ENCODE measurements at places on chromosomes 7 and 10. TPM values are rescaled to one million over a fixed set of nuclear protein-coding genes. Genes with fewer than 3 reads are reported as not detected.
A peak's percentile ranks its signal among the peaks of the same experiment; 100 is the strongest.

DNA sequence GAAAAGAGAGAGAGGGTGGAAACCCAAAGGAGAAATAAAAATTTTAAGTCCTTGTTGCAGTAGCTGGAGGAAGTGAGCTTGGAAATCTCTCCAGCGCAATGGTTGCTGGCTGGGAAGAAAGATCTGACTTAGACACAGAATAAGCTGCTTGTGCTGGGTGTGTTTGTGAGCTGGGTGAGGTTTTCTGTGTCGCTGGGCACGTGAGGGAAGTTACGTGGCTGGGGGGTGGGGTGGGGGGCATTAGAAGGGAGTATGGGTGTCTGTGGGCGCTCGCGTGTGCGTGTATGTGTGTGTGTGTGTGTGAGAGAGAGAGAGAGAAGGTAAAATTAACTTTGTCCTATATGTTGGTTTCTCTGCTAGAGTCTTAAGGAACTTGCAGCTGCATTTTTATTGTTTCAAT is 11.6 kb downstream of the TCF7L2 start:
- DNase-seq, result no peak

DNA sequence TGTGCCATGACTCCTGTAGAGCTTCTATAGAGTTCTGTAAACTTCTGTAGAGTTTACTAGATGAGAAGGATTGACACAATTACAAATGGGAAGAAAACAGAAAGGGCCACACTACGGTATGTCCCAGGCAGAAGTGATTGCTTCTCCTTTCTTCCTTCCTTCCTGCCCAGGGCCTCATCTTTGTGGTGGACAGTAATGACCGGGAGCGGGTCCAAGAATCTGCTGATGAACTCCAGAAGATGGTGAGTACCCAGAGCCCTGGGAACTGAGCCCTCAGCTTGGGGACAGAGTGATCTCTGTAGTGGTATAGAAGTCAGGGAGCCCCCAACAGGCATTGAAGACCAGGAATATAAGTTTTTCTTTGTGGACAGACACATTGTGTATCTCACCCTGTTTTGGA is 1.7 kb downstream of the ARF5 start:
- DNase-seq, result no peak

- peak; percentile 15 for DNase-seq
Measured at GRCh38 chr7:32140210-32140939, 70.2 kb upstream of the PDE1C start.

DNA sequence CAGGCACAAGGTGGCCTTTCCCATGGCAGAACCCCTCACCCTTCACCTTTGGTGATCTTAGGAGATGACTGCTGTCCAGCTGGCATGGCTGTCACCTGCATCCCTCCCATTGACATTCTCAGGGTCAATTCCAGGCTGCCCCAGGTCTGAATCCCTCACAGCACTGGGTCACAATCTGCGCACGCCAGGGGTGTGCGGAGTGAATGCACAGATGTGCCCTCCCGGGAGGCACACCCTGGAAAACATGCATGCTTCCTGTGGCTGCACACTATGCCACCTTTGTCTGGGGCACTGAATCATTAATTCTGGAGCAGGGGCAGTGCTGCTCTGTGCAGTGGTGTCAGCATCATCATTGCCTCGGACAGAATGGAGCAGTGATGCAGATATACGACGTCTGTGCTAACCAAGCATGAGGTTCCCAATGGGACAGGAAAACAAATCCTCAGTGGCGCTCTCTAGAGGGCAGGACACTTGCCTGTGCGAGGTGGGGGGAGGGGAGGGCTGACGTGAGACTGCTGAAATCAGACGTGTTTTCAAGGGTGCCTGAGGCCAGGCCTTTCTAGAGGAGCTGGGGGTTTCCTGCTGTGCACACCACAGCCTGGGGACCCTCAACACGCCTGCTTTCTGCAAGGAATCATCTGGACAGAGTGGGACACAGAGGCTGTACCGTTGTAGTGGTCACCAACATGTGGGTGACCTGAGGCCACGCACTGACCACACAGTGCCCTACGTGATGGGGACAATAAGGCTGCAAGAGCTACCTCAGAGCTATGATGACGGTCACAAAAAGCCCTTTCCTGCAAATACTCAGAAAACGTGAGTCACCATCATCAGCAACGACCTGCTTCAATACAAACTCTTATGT is 77.9 kb downstream of the HIPK2 start:
- no peak for DNase-seq

GRCh38 chr7:99133766-99134564 is 9.9 kb downstream of the SMURF1 start:
- DNase-seq, result no peak

DNA sequence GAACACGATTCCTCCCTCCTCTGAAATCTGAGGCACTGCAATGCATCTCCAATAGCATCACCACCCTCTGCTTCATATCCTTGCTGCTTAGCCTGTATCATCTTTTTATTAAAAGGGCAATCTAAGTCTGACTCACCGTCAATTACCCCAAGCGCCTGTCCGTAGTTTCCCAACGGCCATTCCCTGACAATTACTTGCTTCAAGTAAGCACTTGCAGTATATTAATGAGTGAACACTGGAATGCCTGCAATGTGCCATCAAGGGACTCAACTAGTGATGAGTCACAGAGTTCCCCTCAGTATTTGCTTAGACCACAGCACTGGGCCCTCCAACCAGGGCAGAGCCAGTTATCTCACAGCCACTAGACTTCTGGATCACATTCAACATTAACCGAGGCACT is 19.5 kb upstream of the PPP1R3C start:
- peak; percentile 5 for DNase-seq

DNA sequence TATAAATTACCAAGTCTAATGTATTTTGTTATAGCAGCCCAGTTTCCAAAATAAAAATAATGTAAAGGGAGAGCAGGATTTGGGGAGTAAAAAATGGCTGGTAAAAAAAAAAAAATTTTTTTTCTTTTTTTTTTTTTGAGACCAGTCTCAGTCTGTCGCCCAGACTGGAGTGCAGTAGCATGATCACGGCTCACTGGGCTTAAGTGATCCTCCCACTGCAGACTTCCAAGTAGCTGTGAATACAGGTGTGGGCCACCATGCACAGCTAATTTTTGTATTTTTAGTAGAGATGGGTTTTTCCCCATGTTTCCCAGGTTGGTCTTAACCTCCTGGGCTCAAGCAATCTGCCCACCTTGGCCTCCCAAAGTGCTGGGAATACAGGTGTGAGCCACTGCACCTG is 4.8 kb upstream of the LSM8 start:
- DNase-seq, result no peak

GRCh38 chr7:141074162-141074991 is 513 bp downstream of the TMEM178B start:
- DNase-seq, result no peak

DNA sequence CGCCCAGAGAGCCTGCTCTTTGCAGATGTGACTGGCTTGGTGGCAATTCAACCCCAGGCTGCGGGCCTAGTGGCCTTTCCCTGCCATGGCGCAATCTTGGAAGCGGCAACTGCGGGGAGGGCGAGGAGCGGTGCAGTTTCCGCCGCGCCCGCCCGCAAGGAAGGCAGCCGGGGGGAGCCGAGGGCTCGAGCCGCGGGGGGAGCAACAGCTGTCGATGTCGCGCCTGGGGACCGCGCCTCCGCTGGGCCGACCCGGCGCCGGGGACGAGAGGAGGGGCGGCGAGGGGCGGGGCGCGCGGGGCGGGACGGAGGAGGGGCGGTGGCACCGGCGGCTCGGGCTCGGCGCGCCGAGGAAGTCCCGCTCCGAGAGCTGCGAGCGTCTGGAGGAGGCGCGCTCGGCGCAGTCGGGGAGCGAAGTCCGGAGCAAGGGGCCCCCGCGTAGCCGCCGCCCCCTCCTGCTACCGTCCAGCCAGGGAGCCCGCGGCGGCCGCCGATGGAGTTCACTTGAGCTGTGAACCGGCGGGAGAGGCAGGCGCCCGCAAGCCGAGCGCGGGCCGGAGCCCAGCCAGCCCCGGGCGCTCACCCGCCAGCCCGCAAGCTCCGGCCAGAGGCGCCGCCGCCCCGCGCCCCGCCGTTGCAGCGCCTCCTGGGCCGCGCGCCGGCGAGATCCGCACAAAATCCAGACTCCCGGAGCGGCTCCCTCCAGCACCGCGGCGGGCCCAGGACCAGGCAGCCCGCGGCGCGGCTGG is 438.1 kb upstream of the GALNT17 start:
- no peak for DNase-seq

DNA sequence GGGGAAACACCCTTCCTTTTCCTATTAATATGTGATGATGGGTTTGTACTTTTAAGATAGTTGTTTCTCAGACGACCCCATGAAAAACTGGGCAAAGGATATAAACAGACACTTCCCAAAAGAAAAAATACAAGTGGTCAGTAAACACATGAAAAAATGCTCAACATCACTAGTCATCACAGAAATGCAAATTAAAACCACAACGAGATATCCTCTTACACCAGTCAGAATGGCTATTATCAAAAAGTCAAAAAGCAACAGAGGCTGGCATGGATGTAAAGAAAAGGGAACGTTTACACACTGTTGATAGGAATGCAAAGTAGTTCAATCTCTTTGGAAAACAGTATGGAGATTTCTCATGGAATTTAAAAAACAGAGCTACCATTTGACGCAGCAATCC is 111.4 kb upstream of the ZEB1 start:
- DNase-seq, result no peak

DNA sequence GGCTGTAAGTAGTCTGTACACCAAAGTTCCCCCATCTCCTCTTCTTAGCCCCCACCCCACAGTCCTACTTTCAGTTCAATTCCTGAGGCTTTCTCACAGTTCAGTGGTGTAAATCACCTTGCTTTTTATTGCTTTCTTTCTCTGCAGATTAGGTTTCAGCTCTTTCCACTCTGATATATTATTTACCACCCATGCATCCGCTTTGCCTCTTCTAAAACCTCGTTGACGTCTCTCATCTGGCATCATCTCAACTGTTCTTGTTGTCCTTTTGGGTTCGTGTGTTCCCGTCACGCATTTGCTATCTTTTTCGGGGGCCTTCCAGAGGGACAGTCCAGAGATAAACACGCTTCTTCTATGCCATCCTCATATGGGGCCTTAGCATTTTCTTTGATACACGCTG is 597.9 kb upstream of the DPP6 start:
- no peak for DNase-seq

- peak; percentile 27 for DNase-seq
Measured at GRCh38 chr10:86522510-86522855, 891 bp upstream of the WAPL start.

- peak; percentile 42 for DNase-seq
Measured at GRCh38 chr10:107409522-107409921, 245.0 kb upstream of the SORCS1 start.

GRCh38 chr7:139758388-139758787 is 19.4 kb downstream of the HIPK2 start:
- no peak for DNase-seq

DNA sequence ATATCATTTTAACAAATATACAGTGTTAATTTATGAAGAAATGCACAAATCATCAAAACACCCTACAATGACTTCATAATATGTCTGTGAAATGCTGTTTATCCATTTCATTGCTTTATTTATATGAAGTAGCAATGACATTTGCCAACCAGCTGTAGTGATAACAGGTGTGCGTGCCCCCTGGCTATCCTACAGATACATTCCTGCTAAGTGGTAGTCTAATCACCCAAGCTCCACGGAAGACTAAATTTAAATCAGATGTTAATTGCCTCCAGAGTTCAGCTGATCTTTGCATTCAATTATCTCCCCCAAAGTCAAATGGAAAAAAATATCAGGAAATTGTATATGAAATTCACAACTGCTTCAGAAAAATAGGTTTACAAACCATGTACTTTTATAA is 1164.2 kb upstream of the LRRN3 start:
- no peak for DNase-seq

- no peak for DNase-seq
Measured at GRCh38 chr10:52956461-52956860, 183.9 kb upstream of the MBL2 start.

DNA sequence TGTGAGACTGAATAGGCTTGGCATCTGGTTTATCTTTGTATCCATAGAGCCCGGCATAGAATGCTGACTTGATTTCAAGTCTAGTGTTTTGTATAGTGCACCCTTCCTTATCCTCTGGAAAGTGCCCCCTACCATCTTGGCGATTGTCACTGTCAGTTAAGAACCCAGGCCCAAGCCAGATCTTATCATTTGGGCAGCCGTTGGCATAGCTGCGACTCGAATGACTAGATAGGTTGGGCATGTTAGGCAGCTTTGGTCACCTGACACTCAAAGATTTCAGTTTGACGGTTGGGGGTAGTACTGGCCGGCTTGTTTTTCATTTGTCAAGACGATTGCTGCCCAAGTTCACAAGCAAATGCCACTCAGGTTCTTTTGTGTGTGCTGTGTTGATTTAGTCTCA is 6.6 kb downstream of the NIPSNAP2 start:
- DNase-seq, result no peak

- DNase-seq, result peak; percentile 38
Measured at GRCh38 chr10:51400392-51401096, 298.9 kb downstream of the CSTF2T start.

- no peak for DNase-seq
Measured at GRCh38 chr7:21198921-21199320, 229.0 kb upstream of the SP4 start.

DNA sequence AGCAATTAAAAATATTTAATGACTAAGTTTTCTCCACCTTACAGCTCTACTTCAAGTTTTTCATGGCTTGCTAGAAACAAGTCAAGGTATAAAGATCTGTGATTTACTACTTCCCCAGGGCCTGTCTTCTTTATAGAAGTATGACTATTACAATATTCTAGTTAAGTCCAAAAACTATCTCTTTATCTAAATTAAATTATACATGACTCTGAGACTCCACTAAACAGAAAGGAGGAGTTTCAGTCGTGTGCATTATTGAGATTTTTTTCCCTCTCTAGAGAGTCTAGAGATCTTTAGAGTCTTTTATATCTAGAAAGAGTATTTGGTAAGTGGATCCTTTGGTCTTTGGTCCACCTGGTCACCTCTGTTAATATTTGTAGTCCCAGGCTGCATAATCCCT is 100.7 kb downstream of the SEMA3E start:
- no peak for DNase-seq

DNA sequence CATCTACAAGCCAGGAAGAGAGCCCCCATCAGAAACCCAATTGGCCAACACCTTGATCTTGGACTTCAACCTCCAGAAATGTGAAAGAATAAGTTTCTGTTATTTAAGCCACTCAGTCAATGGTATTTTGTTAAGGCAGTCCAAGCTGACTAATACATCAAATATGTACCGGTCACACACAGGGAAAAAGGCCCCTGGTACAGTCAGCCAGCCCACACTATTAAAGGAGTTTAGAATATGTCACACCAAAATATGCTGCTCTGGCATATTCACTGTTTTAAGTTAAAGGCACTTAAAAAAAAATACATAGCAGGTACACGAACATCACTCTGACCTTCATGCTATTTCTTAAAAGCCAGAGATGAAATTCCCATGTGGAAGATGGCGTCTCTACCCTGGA is 15.2 kb upstream of the CDCA7L start:
- DNase-seq, result peak; percentile 53

- DNase-seq, result no peak
Measured at GRCh38 chr10:49230004-49230403, 41.8 kb upstream of the TMEM273 start.

GRCh38 chr10:14382022-14382421 is 51.3 kb upstream of the FRMD4A start:
- peak; percentile 46 for DNase-seq

Gene ASB10
- total RNA-seq, result not detected

Gene CTAGE6
- 0.20 TPM for total RNA-seq

Gene PCLO
- 0.87 TPM for total RNA-seq

Gene MSMB
- not detected for total RNA-seq

Gene TEX47
- total RNA-seq, result not detected

Gene C10orf67
- not detected for total RNA-seq

Gene ANLN
- total RNA-seq, result 6.3 TPM

Gene SLC26A5
- 1.4 TPM for total RNA-seq

Gene ATXN7L1
- total RNA-seq, result 3.5 TPM

Gene FRAT1
- total RNA-seq, result 5.8 TPM

Gene CYP3A7
- total RNA-seq, result not detected
